Peyer's patch (tissue), 4 donors: ENCODE measurements at places on chromosomes 5 and 9.

DNA sequence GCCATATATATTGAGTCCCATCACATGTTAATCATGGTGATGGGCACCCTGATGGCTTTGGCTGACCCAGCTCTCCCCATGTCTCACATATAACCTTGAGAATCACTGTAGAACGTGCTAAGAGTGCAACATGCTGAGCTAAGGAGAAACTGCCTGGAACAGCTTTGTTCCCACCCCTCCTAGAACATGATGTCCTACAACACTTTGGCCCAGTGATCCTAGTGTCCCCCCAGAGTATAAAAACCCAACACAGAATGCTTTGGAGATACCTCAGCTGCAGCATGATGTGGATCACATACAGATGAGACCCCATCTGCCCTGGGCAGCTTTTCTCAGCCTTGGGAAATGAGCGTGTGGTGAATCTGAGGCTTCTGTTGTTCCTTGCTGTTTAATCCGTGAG lies 343.5 kb downstream of the NFIB start:
- no peak for DNase-seq

DNA sequence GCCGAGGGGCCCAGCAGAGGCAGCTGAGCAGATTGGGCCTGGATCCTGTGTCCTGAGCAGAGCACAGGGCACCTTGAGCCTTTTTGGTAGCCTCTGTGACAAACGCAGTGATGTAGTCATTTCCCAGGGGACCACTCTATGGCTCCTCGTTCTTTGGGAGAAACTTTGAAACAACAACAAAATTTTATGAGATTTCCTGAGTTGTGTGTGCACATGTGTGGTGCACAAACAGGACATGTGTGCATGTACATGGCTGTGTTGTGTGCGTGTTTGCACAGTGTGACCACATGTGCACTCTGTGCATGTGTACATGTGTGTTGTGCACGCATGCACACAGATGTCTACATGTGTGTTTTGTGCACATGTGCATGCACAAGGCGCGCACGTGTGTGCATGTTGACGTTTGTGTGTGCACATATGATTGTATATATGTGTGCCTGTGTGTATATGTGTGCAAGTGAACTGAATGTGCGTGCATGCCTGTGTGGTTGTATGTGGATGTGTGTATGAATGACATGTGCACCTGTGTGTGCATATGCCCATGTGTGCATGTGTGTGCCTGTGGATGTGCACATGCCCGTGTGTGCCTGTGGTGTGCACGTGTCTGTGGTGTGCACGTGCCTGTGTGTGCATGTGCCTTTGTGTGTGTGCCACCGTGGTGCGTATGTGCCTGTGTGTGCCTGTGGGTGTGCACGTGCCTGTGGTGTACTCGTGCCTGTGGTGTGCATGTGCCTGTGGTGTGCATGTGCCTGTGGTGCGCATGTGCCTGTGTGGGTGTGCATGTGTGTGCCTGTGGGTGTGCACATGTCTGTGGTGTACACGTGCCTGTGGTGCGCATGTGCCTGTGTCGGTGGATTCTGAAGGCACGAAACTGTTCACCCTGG lies 221.6 kb downstream of the CACNA1B start:
- peak; percentile 41 for DNase-seq

DNA sequence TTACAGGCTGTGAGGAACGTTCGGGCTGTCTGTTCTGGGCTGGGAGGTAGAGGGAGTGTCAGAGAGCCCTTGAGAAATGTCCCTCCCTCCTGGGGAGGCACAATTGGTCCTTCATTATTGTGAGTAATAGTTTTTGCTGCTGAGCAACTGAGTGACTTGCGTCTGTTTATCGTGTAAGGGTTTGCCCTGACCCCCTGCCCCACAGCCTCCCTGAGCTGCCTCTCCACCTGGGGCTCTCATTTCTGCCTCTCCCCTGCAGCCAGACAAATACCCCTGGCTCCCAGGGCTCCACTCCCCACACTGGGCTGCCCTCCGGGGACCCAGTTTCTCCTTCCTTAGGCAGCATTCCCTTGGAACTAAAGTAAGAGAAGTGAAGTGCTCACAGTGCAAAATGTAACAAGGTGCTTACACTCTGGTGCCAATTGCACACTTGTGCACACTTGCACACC lies 174.9 kb upstream of the MVB12B start:
- DNase-seq, result no peak

GRCh38 chr5:175889910-175890684 lies 18.7 kb downstream of the CPLX2 start:
- no peak for DNase-seq

GRCh38 chr5:61275841-61276240 lies 56.2 kb upstream of the ZSWIM6 start:
- no peak for DNase-seq

DNA sequence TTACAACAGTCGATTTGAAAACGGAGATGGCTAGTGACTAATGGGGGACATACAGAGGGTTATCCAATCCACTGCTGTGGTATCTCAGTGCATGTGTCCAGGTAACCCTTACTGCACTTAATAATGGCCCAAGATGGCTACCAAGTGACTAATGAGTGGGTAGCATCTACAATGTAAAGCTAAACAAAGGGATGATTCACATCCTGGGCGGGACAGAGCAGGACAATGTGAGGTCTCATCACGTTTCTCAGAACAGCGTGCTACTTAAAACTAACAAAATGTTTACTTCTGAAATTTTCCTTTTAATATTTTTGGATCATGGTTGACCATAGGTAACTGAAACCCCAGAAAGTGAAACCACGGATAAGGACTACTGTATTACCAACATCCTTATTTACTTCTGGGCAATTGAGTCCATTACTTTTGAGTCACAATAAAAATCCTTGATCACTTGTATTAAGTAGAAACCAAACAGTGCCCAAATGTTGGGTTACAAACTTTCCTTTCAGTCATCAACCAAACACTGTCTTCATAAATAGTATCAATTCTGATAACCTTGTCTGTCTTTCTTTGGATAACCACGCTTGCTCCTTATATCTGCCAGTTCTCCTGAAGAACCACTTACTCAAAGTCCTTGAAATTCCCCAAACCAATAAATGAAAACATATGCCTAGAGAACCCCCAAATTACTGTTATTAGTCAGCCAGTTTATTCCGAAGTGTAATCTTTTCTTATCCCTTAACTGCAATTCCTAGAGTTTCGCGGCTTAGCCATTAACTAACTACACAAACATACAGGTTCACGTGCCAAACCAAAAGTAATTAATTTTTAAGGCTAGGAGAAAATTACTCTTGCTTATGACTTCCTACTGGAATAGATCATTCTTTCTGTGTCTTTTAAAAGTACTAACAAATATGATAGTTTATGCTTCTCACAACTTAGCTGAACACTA lies 59.7 kb downstream of the ELL2 start:
- DNase-seq, result no peak

GRCh38 chr9:88978034-88978433 lies 13.2 kb upstream of the S1PR3 start:
- peak; percentile 2 for DNase-seq

DNA sequence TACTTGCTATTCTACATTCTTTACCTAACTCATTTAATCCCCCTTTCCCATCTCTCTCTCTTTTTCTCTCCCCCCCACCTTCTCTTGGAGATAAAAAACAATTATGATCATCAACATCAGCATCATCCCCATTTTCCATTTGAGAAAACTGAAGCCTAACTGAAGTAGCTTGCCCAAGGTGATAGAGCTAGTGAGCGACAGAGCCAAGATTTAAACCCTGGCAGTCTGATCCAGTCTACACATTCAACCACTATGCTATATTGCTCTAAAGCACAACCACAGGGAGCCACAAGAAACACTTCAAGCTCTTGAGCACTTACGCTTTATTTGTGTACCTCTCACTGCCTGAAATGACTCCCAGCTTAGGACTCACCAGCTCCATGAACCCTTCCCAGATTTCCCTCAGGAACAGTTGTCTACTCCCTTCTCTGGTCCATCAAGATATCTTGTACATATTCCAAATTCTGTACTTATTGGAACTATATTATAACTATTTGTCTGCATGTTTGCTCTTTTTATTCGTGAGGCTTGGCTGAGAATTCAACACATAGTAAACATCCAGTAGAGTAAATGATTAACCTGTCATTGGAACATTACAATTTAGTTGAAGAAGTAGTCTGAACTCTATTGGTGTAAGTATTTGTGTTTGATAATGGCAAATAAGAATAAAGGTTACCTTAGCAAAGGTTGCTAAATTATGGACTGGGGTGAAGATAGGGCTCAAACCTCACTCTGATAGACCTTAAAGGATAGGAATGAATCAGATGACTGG lies 164.8 kb downstream of the EFNA5 start:
- no peak for DNase-seq

DNA sequence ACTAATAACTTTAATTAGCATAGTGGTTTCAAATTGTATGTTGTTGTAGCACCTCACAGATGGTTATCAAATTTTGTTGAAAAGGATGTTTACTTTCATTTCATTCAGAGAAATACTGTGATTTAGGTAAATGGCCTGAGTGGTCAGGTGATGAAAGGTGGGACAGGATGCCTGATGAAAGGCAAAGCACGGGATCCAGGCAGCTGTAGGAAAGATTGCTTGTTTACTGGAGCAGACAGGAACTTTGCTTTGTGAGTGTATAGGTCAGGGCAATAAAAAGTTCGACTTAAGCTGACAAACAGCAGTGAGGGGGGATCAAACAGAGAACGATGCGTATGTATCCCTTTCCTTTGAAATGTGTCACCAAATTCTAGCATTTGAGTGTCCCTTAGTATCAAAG lies 19.0 kb downstream of the KIAA1958 start:
- DNase-seq, result no peak
